Epithelial cell of alveolus of lung (primary cell): ENCODE measurements at places on chromosomes 5 and 9. TPM values are rescaled to one million over a fixed set of nuclear protein-coding genes. Genes with fewer than 3 reads are reported as not detected.

The SLC45A2 gene
- not detected in 2 replicates for total RNA-seq

The ADAMTS16 gene
- total RNA-seq, result 0.08 and 0.52 TPM in 2 replicates

The OR1L8 gene
- not detected in 2 replicates for total RNA-seq

The NIPAL4 gene
- 0.13 TPM in 1 of 2 replicates, not detected in the other for total RNA-seq

The AFAP1L1 gene
- 9.0 and 9.7 TPM in 2 replicates for total RNA-seq

The TMEM215 gene
- not detected in 2 replicates for total RNA-seq

The KCNN2 gene
- 0.26 and 0.96 TPM in 2 replicates for total RNA-seq

The PCDHGA3 gene
- total RNA-seq, result 0.65 and 0.72 TPM in 2 replicates

The IL5 gene
- not detected in 2 replicates for total RNA-seq

The WDR70 gene
- total RNA-seq, result 12.6 and 13.8 TPM in 2 replicates

The DIPK1B gene
- total RNA-seq, result 3.2 and 29.0 TPM in 2 replicates

The TAF11L7 gene
- total RNA-seq, result not detected in 2 replicates

The HAPLN1 gene
- total RNA-seq, result 0.16 and 9.4 TPM in 2 replicates

The C9orf50 gene
- 0.13 TPM in 1 of 2 replicates, not detected in the other for total RNA-seq

The IRX1 gene
- 1.7 TPM in 1 of 2 replicates, not detected in the other for total RNA-seq

The POU5F2 gene
- 0.13 and 0.64 TPM in 2 replicates for total RNA-seq

The PCDHGC4 gene
- 0.13 and 3.1 TPM in 2 replicates for total RNA-seq

The NTRK2 gene
- not detected in 2 replicates for total RNA-seq

The CEL gene
- total RNA-seq, result 0.52 and 1.1 TPM in 2 replicates

The ABCA2 gene
- total RNA-seq, result 14.9 and 15.8 TPM in 2 replicates

The TGFBR1 gene
- total RNA-seq, result 15.1 and 35.3 TPM in 2 replicates

The CSF1R gene
- under 0.01 TPM in 1 of 2 replicates, not detected in the other for total RNA-seq
